ENCODE measurements at places on chromosomes 2 and 18.

DNA sequence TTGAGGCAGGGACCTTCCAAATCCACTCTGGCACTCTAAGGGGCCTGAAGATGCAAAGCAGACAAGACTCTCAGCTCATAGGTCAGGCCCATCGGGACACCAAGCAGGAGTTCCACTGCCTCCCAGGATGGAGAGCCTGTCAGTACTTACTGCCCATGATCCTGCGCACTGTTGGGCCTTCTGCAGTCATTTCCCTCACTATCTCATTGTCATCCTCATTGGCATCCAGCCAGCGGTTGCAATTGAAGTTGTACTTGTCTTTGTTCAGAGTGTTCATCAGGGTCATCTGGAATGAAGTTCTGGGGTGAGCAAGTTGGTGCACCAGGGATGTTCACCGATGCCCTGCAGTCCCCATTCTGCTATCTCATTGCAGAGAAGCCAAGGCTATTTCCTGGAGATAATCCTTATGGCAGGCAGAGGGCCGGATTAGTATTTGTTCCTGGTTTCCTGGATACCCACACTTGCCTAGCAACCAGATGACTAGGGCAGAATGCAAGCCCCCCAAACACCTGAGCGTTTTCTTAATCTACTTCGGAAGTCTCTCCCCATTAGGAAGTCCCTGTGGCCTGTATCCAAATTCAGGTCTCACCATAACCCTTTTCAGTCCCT is 65.1 kb downstream of the LOXHD1 start:
- DNase-seq, result no peak

DNA sequence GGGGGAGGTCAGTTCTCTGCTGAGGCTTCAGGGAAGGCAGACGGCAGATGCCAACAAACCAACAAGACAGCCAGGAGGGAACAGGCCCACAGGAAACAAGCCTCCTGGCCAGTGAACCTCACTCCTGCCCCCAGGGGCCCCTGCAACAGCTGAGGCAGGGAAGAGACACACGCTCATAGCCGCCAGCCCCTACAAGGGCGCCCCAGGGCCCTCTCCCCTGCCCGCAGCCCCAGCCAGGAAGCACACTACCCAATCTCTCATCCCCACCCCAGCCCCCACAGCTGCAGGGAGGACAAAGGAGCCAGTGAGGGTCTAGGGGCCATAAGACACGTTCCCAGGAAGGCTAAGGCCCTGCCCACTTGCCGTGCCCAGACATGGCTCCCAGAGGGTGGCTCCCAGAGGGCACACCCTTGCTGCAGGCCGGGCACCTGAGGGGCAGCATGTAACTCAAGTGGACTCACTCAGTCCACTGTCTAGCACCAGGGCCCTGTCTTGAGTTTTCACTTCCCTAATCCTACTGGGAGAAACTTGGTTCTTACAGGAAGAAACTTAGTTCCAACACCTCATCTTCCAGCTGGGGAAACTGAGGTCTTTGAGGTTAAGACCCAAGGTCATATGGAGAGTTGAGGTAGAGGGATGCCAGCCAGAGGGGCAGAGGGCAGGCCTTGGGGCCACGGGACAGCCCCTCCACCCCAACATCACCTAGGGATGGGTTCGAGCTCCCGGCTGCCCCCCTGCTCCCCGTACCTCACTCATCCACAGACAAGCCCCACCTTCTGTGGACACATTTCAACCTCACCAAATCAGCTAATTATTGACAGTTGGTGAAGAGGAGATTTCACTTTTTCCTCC is 37.3 kb downstream of the EMX1 start:
- no peak for DNase-seq

GRCh38 chr2:148603562-148603920 is 41.0 kb upstream of the EPC2 start:
- no peak for DNase-seq

GRCh38 chr2:206379886-206380285 is 63.4 kb upstream of the ADAM23 start:
- no peak for DNase-seq

- DNase-seq, result no peak
These were observed 6.5 kb downstream of the METTL5 start for GRCh38 chr2:169818241-169818640.

GRCh38 chr2:78861546-78861945 is 164.0 kb upstream of the REG3G start:
- no peak for DNase-seq

- DNase-seq, result no peak
These were observed 217.5 kb downstream of the DLGAP1 start for GRCh38 chr18:4237664-4238041.

DNA sequence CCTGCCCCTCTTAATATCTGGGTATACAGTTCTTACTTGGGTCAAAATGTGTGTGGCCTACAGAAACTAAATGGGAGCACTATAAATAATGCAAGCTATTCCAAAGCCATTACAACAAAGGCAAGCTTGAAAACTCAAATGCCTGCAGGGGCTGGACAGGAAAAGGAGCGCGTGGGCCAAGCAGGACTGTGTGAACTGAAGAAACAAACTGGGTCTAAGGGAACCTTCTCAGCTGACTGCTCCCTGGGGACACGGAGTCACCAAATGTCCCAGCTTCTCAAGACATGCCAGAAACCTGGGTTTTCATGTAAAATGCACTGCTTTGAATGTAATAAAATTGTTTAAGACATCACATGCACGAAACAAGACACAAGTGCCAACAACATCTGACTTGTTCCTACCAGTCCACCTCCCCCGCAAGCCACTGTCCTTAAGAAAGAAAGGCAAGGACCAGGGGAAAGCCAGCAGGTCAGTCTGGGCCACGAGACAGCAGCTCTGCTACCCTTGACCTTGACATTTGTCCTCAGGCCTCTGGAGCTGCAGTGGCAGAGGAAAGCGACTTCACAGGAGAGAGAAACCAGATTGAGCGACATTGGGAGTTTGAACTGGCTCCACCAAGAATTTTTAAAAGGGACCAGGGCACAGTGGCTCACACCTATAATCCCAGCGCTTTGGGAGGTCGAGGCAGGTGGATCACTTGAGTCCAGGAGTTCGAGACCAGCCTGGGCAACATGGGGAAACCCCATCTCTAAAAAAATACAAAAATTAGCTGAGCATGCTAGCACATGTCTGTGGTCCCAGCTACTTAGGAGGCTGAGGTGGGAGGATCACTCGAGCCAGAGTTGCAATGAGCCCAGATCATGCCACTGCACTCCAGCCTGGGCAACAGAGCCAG is 89.7 kb upstream of the SH3BP4 start:
- no peak for DNase-seq

GRCh38 chr2:182921234-182921633 is 54.8 kb upstream of the FRZB start:
- no peak for DNase-seq

GRCh38 chr18:63808125-63808524 is 32.9 kb downstream of the SERPINB7 start:
- DNase-seq, result no peak

- no peak for DNase-seq
These were observed 277.0 kb downstream of the CDH2 start for GRCh38 chr18:27899893-27900292.

DNA sequence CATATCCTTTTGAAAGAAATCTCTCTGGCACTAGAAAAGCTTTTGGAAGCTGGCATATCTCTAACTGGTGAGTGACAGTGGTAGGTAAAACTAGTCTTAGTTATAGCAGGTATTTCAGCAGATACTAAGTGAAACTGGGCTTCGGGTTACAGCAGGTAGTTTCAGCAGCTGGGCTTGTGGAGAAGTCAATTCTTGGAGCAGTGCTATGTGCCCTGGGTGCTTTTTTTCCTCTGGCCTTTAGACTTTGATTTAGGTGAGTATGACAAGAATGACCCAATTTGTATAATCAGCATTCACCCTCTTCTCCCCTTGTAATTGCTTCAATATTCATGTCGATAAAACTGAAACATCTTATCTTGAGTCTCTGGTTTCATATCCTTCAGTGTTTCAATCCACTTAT is 123.1 kb downstream of the KYNU start:
- no peak for DNase-seq

DNA sequence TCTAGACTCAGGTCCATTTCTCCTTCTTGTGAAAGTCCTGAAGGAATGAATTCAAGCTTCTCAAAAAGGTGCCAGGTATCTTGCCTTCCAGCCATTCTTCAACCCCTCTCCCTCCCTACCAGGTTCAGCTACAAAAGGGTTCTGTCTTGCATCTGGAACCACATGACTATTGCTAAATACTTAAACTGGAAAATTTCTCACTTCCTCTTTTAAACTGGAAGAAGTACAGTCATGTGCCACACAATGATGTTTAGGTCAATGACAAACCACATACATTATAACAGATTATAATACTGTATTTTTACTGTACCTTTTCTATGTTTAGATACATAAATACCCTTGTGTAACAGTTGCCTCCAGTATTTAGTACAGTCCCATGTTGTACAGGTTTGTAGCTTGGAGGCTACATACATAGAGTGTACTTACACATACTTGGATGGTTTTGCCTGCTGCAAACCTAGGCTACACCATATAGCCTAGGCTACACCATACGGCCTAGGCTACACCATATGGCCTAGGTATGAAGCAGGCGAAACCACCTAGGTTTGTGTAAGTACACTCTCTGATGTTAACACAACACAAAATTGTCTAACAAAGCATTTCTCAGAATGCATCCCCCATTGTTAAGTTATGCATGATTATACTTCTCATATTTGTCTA is 142.0 kb upstream of the DNMT3A start:
- no peak for DNase-seq

DNA sequence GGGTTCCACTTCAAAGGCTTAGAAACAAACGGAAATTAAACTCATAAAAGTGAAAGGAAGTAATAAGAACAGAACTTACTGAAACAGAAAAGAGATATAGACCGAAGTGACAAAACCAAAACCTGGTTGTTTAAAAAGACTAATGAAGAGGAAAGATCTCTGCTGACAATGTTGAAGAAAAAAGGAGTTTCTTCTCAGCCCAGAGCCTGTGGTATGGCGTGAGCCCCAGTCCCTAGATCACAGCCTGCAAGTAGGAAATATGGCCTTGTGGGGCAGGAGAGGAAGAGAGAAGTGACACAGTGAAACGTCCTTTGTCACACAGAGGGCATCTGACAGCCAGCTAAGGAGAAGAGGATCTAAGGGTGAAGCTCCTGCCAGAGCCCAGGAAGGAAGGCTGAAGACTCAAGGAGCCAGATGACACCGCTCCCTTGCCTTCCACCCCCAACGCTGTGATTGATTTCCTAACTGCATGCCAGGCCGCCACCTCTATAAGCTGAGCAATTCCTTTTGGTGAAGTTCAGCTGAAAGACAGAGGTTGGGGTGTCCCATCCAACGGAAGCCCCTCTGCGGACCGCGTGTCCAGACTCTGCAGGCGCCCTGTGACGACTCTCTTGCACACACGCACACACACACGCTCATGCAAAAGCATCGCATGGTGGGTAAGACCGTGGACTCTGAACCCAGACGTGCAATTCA is 141.1 kb downstream of the HDAC4 start:
- DNase-seq, result no peak

GRCh38 chr2:82793711-82794435 is 1665.2 kb downstream of the SUCLG1 start:
- no peak for DNase-seq

GRCh38 chr2:62460175-62460574 is 45.8 kb downstream of the TMEM17 start:
- no peak for DNase-seq

GRCh38 chr2:173051463-173052215 is 24.0 kb upstream of the MAP3K20 start:
- DNase-seq, result no peak

DNA sequence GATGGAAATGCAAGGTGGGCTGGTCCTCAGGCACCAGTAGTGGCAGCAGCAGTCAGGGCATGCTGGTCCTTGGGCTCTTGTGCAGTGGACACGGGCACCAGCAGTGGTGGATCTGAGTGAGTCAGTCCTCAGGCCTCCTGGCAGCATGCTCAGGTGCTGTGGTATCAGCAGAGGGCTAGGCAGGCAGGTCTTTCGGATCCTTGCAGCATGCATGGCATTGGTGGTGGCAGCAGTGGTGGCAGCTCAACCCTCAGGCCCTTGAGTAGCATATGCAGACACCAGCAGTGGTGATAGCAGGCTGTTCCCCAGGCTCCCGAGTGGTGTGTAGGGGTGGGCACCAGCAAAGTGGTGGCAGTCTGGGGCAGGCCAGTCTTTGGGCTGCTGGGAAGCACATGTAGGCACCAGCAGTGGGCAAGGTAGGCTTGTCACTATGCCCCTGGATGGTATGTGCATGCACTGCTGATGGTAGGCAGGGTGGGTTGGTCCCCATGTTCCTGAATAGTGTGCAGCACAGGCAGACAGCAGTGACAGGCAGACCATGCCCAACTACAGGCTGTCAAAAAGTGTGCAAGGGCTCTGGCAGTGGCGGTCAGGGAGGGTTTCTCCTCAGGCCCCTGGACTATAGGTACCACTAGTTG is 606.0 kb downstream of the ADCYAP1 start:
- no peak for DNase-seq

DNA sequence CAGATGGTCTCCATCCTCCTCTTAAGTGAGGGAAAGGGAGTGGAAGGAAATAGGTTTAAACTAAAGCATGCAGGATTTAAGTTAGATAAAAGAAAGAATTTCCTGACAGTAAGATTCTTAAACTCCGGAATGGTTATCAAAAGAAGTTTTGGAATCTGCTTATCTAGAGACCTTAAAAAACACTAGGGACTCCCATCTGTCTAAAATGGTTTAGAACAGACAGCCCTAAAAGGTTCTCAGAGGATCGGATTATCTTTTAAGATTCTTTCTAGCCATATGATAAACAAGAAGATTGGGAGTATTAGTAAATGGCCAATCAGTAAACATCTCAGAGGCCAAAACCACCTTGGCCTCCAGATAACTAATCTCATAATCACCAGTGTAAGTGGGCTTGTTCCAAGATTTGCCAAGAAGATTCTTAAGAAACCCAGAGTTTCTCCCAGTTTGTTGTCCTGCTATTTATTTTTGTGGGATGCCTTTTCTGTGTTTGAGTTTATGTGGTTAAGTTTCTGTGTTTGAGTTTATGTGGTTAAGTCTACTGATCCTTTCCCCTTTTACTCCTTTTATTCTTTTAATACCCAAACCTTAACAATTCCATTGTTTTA is 314.9 kb upstream of the NRP2 start:
- DNase-seq, result no peak

- DNase-seq, result no peak
These were observed 256.1 kb upstream of the SYT4 start for GRCh38 chr18:43533371-43533770.

- no peak for DNase-seq
These were observed at the start of gene EMILIN2 for GRCh38 chr18:2846636-2847316. EMILIN2 (plus strand) TSS chr18:2847006; CDS start chr18:2847189, 183 bp downstream.

GRCh38 chr2:124970030-124970429 is 944.9 kb downstream of the CNTNAP5 start:
- no peak for DNase-seq

DNA sequence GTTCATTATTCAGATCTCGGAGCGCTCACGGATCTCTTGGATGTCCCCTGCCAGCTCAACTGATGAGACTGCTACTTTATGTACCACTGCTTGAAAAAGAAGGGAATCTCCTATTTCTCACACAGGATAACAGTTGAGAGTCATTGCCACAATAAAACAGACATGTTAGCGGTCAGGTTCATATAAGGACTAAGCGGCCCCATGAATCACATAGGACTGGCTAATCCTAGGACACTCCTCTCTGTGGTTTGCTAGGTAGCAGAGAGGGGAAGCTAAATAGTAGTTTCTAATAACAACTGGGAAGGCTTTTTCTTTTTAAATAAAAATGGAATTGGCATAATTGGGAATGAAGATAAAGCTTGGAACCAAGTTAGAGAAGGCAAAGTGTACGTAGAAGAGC is 15.9 kb upstream of the TGFA start:
- DNase-seq, result no peak
